ENCODE measurements at places on chromosomes 16 and 17.

- no peak for DNase-seq
Measured at GRCh38 chr17:80416260-80416939, 1.4 kb downstream of the ENDOV start.

DNA sequence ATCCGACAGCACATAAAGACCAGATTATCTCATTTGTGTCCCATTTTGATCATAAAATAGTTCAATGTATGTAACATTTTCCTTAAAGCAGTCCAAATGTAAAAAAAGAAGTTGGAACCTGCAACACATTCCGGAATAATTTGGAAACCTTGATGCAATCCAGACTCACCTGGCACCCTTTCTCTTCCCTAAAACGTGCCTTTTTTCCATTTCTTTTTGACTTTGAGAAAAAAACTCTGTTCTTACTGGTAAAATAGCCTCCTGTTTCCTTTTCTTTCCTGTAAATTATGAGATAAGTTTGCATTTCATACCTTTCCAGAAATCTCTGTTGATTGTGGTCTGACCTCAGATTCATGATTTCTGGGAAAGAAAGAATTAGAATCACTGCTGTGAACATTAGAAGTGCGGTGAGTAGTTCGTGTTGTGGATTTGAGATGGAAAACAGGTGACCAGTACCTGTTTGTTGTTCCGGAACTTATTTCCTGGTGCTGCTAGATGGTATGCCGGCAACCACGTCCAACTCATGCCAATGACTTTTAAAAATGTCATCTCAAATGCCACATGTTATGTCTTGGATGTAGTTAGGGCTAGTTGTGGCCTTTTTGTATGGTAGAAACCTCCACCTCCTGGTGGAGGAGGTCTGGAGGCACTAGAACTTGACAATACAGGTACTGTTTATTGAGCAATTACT is 108.1 kb downstream of the SOCS1 start:
- no peak for DNase-seq

DNA sequence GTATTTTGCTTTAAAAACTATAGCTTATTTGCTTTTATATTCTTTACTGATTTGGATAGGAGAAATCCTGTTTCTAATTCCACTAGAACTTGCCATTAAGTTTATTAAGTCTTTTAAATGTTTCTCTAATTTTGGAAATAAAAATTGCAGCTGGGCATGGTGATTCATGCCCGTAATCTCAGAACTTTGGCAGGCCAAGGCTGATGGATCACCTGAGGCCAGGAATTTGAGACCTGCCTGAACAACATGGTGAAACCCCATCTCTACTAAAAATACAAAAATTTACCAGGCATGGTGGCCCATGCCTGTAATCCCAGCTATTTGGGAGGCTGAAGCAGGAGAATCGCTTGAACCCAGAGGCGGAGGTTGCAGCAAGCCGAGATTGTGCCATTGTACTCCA is 30.7 kb downstream of the DNAH17 start:
- no peak for DNase-seq

DNA sequence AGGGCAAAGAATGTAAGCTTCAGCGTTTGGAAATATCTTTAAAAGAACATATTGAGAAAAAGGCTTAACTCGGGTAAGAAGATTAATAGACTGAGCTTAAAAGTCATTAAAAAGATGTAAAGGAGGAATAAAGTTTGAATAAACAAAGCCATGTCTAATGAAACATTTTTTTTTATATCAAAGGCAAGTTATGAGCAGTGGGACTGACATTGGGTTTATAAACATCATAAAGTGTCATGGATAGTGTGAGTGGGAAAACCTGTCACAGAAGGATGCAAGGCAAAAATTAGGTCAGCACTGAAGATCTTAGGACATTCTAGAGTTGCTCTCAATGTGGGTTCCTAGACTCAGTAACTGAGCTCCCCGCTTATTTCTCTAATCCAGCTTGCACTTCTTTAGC is 438.0 kb upstream of the CDH11 start:
- no peak for DNase-seq

GRCh38 chr16:88691924-88692560 is 5.7 kb upstream of the SNAI3 start:
- no peak for DNase-seq

DNA sequence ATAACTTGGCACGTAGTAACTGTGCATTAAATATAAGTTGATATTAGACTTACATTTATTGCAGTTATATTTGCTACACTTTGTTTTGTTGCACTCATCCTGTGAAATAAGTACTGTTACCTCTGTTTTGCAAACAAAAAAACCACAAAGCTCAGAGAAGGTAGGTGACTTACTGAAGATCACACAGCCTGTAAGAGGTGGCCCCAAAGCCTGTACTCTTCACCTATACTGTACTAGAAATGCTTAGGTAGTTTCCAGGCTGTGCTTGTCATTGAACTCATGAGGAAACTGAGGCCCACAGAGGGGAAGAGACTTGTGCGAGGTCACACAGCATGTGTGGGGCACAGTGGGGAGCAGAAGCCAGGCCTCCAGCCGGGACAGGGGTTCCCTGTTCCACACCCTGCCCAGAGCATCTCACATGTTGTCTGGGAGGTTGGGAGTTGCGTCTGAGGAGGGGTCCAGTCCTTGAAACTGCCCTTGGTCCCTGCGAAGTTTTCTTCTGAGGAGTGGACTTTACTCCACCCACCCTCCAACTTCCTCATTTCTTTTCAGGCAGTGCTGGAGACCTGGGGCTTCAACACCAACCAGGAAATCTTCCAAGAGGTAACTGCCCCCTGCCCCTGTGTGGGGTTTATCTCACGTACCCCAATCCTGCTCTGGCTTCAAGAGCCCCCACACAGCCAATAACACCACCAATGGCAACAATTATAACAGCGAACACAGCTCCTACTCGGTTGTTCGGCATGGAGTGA is 13.0 kb downstream of the CETP start:
- no peak for DNase-seq

GRCh38 chr16:84482001-84482891 is 22.2 kb downstream of the MEAK7 start:
- no peak for DNase-seq

DNA sequence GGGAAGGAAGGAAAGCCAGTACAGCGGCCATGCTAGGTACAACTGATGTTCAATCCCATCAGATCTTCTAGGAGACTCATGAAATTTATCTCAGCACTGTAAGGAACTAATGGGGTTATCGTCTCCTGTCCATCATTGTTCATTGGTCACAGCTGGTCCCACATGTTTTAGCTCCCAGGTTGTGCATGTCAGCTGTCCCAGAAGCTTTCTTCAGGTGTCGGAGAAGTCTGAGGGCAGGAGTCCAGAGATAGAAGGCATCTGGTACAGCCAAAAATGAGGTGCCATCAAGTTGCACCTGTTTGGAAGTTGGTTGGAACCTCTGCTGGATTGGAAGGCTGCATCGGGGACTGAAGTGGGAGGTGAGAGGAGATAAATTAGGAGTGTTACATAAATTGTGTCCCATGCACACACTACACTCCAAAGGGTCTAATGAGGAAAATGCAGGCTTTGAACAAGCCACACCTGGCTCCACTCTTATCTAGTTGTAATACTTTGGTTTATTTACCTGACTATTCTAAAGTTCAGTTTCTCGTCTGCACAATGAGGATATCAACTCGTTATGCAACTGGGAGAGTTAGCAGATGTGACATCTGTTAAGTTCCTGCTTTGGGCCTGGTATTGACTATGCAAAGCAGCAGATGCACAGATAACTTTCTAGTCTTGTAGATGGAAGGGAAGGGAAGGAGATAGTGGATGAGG is 62.9 kb downstream of the MAP2K6 start:
- no peak for DNase-seq

DNA sequence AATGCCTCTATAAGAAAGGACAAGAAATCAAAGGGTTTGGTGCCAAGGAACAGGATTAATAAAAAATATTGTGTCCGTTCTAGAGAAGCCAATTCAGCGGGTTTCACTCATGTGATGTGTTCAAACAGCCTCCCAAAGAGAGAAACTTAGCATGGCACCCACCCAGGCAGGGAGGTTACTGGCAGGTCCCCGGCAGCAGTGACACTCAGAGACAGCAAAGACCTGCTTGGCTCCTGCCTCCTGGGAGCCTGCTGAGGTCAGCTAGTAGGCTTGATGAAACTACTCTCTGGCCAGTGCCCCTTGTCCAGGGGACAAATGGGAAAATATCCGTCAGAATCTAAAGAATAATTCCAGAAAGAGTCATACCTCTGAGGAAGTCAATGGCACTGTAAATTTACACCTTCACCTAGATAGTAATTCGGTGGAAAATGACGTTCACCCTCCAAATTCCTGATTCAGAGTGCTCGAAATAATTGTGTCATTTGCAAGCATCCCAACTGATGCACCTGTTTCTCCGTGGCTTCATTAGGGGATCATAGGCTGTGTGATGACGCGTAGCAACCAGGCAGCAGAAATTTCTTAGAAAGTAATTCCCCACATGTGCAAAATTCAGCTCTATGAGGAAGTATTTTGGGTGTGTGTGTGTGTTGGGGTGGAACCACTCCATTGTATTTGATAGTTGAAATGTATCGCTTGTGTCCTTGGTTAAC is 481.5 kb upstream of the ZFHX3 start:
- no peak for DNase-seq

GRCh38 chr17:43398724-43399595 is at the start of gene ARL4D:
Gene ARL4D, plus strand, starts transcription at chr17:43398993. Its CDS starts 740 bp downstream, at chr17:43399733.
- peak; percentile 33 for DNase-seq

- DNase-seq: no peak
Measured at GRCh38 chr16:25198021-25198420, 18.7 kb upstream of the AQP8 start.

DNA sequence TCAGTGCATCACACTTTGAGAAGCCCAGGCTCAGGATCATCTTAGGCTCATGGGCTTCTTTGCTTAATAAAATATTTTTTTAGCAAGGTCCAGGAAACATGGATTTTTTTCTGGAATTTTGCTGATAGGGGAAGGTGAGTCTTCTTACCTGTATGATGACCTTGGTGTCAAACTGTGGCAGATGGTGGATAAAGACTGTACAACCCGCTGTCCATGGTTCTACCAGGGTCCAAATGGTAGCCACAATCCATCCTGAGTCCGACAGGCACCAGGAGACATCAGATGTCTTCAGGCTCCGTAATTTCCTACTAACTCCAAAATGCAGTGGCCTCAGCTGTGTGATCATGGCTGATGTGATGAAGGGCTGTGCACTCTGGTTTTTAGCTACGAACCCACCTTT is 27.8 kb downstream of the ACSM1 start:
- DNase-seq: no peak

DNA sequence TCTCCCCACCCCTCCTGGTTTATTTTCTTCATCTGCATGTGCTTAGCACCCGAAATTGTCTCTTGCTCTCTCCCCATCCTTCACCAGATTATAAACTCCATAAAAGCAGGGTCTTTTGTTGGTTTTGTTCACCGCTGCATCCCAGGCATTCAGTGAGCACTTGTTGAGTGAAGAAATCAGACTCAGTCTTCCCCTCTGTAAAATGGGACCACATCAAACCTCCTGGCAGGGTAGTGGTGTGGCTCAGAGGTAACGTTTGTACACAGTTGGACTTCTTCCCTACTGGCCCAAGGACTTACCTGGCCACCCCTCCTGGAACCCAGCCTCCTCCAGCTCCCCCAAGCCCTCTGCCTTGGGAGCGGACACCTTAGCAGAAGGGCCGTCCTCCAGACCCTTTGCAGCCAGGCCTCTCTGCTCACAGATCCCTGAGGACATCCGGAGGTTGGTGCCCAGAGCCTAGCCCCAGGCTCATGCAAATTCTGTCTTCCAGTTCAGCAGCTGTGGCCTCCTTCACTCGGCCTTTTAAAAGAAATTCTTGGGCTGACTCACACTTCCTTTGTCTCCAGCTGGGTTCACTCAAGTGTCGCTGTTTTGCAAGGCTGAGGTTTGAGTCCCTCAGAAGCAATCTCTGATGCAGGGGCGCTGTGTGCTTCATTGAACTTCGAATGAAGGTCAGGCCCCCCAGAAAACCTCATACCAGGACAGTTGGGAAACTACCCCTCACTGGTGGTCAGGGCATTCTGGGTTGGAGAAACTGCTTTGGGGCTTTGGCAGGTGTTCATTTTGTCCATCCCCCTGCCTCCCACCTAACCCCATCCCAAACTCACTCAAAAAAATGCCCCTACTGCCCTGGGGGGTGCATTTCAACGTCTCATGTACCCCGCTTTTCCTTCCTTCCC is 16.8 kb upstream of the RMI2 start:
- no peak for DNase-seq

DNA sequence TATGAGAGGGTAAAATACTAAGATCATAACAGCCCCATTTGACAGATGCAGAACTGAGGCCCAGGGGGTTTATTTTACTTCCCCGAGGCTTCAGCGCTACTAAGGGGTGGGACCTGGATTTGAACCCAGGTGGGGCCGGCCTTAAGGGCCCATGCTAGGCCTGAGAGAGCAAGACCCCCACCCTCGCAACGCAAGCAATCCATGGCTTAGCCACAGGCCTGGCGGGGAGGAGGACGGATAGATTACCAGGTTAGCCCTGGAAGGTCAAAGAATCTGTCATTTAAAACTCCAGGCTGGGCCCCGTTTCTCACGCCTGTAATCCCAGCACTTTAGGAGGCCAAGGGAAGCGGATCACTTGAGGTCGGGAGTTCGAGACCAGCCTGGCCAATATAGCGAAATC is 1.9 kb upstream of the CDH3 start:
- DNase-seq: no peak

DNA sequence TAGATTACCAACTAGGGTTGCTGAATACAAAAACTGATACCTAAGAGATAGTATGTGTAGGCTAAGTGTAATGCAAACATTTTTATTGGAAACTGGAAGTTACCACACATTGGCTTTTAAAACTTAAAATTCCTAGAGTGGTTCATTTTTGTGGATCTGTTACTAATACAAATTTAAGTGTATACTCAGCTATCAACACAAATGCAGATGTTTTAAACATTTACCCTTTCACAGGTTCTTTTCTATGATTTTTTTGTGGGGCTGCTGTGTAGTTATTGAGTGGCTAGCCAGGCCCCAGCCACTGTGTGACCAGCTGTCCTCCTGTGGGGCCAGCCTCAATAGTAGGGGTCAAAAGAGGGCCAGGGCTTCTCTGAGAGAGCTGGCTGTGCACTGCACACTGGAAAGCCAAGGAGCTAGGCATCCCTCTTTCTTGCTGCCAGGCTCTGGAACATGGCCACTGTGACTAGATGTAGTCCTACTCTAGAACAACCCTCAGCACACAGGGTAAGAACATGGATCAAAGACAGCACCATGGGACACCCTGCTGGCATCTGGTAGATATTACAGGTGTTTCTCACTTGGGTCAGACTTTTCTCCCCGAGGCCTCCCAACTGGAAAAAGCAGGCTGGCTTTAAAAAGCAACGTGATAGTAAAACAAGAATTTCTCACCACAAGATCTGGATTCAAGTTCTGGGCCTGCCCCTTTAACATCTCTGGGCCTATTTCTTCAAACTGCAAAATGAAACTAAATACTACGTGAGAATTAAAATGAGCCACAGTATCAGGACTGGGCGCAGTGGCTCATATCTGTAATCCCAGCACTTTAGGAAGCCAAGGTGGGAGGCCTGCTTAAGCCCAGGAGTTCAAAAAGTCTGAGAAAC is 7.3 kb upstream of the VEZF1 start:
- DNase-seq: peak; percentile 64

DNA sequence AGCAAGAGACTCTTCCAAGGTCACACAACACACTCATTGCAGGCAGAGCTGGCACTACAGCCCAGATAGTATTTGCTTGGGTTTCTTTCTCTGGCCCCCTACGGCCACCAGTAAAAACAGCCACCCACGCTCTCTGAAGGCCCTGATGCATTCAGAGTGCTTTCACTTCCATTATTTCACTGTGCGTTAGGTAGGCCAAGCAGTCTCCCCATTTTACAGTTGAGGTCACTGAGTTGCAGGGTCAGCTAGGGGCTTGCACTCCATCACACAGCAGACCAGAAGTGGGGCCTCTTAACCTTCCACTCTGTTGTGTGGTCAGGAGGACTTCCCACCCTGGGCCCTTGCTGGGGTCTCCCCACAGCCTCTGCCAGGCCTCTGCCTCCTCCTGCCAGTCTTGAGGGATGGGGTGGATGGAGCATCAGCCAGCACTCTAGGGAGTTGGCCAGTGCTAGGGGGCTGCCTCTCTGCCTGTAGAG is 2.5 kb downstream of the TBX21 start:
- no peak for DNase-seq

Measured in NCI-H187 treated with DMSO at 0.1 percent for 48 hours (cell line).